ENCODE measurements at places on chromosomes 1 and 21.

DNA sequence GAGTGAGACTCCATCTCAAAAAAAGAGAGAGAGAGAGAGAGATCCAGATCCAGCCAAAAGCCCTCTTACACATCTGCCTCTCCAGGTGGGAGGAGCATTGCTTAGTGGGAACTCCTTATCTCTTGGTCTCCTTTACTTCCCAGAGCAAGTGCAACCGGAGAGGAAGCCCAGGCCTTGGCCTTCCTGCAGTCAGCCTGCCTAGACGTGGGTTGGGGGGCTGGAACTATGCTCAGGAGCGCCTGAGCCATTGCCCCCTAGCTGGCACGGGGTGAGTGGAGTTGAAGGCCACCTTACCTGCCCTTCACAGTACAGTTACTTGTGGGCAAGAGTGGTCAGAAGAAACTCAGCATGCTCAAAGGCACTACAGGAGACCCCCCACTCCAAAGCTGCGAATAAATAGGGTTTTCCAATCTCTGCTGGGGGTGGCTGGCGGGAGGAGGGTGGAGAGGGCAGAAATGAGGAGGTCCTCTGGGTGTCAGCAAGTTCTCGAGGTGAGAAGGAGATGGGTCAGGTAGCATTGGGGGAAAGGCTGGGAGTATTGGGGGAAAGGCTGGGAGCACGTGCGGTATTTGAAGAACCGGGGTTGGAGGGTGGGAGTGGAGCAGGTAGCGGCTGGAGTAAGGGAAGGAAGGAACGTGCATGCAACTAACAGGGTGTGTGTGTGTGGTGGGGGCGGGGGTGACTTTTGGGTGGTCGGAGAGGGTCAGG is 4.7 kb upstream of the DMBX1 start:
- DNase-seq: no peak

DNA sequence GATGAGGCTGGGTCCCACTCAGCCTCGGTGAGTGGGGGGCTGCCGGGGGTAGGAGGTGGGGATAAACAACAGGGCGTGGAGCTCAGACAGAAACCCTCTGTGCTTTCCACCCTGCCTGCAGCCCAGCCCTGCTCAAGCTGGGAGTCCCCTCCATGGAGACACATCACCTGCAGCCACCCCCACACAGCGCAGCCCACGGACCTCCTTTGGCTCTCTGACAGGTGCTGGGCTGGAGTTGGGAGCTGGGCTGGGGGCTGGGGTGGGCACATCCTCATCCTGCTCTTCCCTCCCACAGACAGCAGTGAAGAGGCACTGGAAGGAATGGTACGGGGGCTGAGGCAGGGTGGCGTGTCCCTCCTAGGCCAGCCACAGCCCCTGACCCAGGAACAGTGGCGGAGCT is 1.9 kb upstream of the CATSPER4 start:
- DNase-seq: no peak

- DNase-seq: no peak
Measured at GRCh38 chr1:41448821-41449220, 35.7 kb downstream of the EDN2 start.

- no peak for DNase-seq
Measured at GRCh38 chr1:246893191-246893939, 38.4 kb downstream of the AHCTF1 start.

DNA sequence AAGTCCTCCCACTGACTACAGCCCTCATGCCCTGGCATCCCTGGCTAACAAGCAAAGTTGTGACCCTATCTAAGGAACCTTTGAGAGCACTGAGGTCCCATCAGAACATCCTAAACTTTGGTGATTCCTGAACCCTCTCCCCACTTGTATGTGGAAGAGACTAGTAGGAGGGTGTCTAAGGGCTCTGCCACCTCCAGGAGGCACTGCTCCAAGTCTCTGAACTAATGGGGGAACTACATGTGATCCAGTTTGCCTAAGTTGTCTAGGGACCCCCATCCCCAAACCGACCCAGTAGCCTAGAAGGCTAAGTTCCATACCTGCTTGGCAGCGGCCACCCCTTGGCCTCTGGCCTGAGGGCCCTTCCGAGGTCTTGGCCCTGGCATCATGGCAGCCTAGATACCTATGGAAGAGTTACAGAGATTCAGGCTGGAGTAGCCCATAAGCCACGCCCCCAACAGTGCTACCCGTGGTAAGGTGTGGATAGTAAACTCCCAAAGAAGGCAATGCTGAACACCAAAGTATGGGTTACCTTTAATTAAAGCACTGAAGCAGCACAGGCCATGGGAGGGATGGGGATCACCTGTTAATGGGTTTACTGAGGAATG is 1.7 kb downstream of the CC2D1B start:
- no peak for DNase-seq

DNA sequence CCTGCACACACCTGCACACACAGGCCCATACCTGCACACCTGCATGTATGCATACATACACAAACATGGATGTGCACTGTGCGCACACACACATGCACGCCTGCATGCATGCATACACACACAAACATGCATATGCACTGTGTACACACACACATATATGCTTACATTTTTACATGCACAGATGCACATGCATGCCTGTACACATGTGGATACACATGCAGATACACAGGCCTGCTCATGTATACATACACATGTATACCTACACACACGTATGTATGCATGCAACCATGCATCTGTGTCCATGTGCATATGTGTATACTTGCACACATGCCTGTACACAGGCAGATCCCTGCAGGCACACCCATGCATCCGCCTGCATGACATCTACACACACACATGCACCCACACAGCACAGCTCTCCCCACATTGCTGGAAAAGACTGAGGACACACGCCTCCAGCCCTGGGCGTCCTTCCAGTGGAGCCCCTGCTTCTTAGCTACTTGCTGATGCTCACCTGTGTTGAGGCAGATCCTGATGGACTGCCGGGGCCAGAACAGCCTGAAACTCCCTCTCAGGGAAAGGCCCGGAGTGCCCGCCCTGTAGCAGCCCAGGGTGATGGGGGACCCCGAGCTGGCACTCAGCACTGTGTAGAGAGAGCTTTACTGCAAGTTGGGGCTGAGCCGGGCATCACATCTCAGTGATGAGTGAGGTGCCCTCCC is 28.6 kb downstream of the KRTAP10-1 start:
- DNase-seq: no peak
